ENCODE measurements at places on chromosomes 16 and 17.

DNA sequence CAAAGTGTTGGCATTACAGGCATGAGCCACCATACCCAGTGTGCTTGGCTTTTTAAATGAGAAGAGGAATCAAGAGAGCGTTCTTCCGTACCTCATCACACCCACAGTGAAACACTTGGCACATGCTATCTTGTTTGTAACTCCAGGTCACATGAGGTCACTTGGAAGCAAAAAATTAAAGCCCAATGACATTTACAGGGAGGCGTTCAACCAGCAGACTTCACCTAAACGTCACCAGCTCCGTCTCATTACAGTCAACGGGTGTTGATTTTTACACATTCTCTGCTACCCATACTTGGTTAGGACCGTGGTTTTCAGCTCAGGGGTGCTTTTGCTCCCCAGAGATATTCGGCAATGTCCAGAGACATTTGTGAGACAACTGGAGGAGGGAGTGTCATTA, 127.0 kb downstream of the XYLT1 start:
- DNase-seq: no peak

DNA sequence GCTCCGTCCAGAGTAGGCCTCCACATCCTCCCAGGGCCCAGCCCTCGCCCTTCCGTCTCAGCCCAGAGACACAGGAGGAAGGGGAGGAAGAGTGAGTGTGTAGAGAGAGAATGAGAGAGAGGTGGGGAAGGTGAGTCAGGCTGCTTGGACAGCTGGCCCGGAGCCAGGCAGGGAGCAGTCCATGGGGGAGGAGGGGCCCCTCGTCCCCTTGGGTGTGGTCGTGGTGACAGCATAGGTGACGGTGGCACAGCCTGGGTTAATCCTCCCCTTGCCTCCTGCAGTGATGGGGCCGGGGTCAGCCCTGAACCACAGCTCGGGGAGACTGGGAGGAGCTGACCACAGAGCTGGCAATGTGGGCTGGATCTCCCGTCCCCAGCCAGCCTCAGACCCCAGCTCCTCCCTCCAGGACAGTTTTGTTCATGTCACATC, 36.5 kb downstream of the FA2H start:
- no peak for DNase-seq

GRCh38 chr17:15341385-15341849, at the start of gene TEKT3:
Gene TEKT3 (minus strand): TSS chr17:15341597. CDS start chr17:15331585, 10,012 bp downstream.
- peak; percentile 60 for DNase-seq

DNA sequence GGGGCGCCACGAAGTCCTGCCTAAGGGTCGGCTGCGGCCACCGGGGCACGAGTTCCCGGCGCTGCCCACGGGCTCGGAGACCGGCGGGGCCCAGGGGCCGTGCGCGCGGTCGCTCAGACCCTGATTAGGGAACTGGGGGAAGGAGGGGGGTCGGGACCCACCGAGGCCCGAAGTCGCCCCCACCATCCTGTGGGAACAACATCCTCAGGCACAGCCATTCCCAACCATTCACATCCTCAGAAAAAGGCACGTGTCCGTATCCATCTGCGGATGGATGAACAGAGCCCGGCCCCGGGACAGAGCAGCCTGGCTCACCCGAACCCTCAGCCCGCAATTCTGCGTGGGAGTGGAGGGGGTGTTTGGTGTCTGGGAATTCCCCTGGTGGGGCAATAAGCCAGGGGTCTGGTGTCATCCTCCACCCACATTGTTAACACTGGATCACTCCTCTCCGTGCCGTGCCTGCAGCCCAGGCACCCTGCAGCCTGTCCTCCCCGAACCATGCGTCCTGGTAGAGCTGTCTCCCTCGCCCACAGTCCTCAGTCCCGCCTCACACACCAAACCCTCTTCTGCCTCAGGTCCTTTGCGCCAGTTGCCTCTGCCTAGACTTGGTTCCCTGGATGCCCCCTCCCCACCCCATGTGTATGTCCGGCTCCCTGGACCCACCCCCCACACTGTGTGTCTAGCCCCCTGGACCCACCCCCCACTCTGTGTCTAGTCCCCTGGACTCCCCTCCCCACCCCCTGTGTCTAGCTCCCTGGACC, 789 bp upstream of the CCDC57 start:
- peak; percentile 91 for DNase-seq

GRCh38 chr16:760065-760464, 469 bp upstream of the MSLN start:
- DNase-seq: no peak

DNA sequence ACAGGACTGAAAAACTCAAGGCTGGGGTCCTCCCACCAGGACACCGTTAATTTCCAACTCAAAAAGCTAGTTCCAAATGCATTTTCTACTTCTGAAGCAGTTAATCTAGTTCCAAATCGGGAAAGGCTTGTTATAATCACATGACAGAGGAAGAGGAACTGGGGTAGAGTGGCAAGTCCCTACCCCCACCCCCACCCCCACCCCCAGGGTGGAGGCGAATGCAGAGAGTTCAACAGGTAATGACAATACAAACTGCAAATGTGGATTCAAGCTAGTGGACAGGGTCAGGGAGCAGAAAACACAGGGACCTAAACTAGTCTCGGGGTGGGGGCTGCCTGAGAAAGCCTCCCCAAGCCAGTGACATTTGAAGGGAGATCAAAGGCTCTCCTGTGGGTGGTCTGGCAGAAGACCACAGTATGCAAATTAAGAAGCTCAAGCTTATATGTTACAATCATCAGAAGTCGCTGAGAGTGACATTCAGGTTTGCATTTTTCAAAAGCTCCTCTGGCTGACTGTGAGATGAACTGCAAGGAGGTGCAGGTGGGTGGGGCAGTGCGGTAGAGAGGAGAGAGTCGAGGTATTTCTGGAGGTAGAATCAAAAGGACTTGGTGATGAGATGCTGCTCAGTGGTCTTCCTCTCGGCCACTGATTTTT, 56.4 kb upstream of the SLC25A19 start:
- no peak for DNase-seq

GRCh38 chr16:79122343-79122742, 478.2 kb downstream of the MAF start:
- no peak for DNase-seq

DNA sequence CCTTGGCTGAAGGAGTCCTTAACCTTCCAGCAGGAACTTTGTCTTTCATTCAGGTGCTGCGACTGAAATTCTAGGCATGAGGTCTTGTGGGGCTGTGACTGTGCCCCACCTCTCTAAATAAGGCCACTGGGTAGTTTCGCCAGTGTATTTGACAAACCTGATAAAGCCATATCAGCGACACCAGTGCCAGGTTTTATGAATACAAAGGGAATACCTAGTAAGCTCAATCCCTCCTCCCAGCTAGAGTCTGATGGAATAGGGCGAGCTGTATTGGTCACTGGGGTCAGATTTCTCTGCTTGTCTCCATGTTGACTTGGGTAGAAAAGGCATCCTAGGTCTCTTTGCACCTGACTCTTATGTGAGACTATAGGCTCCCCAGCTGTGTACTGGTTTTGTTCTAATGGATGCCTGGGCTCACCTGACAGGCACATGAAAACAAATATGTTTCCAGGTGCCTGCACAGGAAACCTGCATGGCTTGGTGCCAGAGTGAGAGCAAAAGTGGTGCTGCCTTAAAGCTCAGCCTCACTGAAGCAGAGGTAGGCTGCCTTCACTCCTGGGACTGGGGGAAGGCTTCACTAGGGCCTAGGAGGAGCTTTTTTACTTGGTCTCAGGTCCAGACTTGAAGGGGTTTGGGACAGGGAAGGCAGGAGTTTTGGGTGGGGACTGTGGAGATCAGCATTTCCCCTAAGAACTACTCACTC, 8.3 kb downstream of the SLC7A6 start:
- no peak for DNase-seq

- DNase-seq: peak; percentile 66
These were observed 3.0 kb downstream of the TNK1 start for GRCh38 chr17:7383742-7384488.

GRCh38 chr16:67173808-67174705, 3.7 kb downstream of the NOL3 start:
- DNase-seq: peak; percentile 87

GRCh38 chr17:32111141-32111771, 31.0 kb upstream of the RHOT1 start:
- DNase-seq: no peak

DNA sequence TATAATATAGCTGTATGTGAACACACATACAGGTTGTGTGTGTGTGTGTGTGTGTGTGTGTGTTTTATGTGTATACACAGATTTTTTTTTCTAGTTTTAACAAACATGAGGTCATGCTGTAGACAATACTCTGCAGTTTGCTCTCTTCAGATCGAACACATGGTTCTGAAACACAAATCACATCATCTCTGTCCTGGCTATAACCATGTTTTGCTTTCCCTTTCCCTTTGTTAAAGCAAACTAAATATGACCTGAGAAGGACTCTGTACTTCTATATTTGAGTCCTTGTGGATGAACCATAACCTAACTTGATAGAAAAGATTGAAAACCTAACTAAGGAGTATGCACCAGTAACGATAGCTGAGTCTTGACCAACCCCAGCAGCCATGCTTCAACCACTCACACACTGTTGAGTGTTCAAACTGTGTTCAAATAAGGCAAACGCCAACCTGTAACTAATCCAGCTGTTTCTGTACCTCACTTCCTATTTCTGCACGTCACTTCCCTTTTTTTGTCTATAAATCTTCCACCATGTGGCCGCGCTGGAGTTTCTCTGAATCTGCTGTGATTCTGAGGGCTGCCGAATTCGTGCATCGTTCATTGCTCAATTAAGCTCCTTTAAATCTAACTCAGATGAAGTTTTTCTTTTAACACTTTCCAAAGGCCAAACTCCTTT, 303.8 kb downstream of the HS3ST3B1 start:
- no peak for DNase-seq

- no peak for DNase-seq
These were observed 177.5 kb upstream of the CDH8 start for GRCh38 chr16:62213763-62214162.

DNA sequence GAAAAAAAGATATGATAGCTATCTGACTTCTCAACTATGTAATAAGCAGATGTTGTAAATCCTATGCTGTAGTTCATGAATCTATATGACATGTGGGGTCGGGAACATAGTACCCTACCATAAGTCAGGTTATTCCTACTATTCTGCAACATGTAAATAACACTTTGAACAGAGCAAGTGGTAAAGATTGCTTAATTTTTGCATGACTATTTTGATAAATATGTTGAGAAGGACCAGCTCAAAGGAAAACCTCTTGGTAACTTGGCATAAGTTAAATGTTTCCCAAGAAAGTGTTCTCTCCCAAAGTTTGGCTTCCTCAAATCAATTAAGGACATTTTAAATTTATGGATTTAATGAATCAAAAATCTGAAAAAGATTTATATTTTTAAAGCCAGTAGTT, 62.1 kb downstream of the ABHD15 start:
- DNase-seq: peak; percentile 29

DNA sequence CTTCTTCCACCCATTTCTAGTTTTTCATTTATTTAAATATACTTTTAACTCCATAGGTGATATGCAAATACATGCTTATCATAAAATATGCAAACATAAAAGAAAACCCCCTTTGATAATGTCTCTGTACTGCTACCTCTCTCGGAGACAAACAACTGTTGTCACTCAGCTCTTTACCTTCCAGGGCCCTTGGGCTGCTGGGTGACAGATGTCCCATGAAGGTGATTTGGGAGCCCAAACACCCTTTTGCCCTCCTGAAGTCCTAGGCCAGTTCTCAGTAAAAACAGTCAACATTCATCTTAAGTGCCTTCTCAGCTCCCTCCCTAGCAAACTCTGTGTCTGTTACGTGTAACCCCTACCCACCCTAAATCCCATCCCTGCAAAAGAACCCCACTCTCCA, 37.5 kb downstream of the CHD9 start:
- no peak for DNase-seq

DNA sequence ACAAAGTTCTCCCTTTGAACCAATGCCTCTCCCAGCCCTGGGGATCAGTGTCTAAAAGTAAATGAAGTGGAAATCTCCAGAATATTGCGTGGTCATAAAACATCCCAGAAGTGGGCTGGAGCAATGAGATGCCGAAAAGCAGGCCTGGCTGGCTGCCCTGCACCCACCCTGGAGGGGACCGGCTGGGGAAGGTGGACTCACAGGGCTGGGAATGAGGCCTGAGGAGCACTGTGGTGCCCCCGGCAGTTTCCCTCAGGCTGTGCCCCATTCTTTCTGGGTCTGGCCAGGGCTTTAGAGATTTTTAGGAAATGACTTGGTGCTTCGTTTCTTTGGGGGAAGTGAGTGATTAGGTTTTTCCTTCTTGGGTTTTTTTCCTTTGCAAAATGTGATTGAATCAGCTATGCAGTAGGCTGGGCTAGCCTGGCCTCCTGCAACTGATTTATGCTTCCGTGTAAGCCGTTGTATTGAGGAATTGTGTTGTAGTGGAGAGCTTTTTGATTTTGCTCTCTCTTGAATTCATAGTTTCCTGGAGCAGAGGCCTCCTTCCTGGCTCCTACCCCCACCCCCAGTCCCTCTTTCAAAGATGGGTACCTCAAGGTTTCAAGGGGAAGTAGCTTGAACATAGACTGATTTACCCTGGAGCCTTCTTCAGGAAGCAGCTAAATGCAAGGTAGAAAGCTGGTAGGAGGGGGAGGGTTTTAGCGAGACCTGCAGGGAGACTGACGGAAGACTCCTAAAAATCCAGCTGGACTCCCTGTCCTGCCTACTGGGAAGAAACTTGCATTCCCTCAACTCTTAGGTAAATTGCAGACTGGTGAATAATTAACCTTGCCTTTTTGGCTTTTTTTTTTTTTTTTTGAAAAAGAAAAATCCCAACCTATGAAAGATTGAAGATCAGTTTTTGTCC, 170.2 kb downstream of the RAB11FIP4 start:
- peak; percentile 62 for DNase-seq

DNA sequence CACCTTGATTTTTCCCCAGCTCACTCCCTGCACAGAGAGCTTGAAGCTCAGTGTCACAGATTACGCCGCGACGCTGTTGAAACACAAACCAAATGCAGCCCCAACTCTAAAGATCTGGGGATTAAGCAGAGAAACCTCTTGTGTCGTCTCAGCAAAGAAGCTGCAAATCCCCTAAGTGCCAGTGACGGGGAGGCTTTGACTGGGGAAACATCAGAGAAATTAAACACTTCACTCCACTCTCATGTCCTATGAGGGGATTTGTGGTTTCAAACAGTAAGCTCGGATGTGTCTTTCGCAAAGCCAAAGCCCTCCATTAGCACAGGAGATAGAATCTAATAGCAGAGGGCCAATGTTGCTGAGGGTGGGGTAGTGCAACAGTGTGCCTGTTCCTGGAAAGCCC, 233.7 kb downstream of the HS3ST4 start:
- DNase-seq: no peak

- peak; percentile 6 for DNase-seq
These were observed 1183.2 kb downstream of the CDH11 start for GRCh38 chr16:63938661-63939060.

GRCh38 chr17:8377422-8377821, 918 bp upstream of the KRABD2 start:
- no peak for DNase-seq

DNA sequence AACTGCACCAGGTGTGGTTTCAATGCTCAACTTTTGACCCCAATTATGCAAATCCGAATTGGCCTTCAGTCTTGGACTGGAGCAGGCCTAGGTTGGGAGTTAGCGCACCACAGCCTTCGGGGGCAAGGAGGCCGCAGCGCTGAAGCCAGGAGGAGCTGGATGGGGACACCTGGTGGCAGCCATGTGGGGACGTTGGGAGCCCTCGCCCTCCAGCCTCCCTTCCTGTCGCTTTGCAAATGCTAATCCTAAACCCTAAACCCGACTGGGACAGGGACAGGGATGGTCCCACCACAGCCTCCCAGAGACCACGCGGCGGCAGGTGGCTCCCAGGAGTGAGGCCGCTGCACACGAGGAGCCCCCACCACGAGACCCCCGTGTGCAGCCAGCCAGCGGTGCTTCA, 58.7 kb downstream of the KLHDC4 start:
- DNase-seq: no peak

- peak; percentile 83 for DNase-seq
These were observed 36.8 kb downstream of the ASPA start for GRCh38 chr17:3512505-3513171.

All from GM03348 (cell line).